Activated T-helper 1 cell treated with anti-CD3 and anti-CD28 coated beads, Interleukin-2, amount 50 U/mL, for 16 hours (primary cell): ENCODE measurements at places on chromosomes 13 and 19.
A peak's percentile ranks its signal among the peaks of the same experiment; 100 is the strongest.

DNA sequence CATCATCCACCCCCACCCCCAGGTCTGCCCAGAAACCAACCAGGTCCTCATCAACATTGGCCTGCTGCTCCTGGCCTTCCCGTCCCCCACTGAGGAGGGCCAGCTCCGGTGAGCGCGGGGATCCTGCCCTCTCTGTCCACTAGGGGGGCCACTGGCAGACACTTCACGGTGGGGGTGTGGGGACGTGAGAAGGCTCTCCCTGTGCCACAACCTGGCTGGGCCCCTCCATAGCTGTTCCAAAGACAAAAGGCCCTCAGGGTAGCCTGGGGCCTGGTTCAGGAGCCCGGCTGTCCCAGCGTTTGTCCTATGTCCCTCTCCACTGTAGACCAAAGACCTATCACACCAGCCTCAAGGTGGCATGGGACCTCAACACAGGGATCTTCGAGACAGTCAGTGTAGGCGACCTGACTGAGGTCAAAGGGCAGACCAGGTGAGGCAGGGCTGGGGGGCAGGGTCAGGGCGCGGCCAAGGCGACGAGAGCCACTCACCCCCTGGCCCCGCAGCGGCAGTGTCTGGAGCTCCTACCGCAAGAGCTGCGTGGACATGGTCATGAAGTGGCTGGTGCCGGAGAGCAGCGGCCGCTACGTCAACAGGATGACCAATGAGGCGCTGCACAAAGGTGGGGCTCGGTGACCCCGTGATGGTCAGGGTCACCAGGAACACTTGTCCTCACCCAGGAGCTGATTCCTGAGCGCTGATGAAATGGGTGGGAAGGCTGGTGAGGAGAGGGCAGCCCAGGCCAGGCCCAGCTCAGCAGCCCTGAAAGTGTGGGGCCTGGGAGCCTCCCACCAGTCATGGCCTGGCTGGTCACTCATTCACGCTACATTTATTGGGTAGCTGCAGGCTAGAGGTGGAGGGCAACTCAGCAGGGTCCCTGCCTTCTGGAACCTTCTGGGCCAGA, 7.9 kb downstream of the DCAF15 start:
- no peak for DNase-seq

DNA sequence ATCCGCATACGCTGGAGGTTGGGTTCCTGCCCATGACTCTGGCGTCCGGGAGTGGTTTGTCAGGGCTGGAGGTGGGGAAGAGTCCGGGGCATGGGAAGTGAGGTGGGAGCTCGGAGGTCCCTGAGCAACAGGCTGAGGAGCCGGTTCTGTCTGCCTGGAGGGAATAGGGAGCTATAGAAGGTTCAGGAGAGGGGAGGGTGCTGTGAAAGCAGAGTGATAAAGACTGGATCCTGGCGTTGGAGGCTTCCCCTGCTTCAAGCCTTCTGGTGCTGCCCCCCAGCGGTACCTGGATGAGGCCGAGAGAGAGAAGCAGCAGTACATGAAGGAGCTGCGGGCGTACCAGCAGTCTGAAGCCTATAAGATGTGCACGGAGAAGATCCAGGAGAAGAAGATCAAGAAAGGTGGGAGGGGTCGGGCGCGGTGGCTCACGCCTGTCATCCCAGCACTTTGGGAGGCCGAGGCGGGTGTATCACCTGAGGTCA, 2.6 kb downstream of the HMG20B start:
- DNase-seq, result no peak

- no peak for DNase-seq
Observed at GRCh38 chr19:7067716-7068115, 1.8 kb upstream of the ZNF557 start.

DNA sequence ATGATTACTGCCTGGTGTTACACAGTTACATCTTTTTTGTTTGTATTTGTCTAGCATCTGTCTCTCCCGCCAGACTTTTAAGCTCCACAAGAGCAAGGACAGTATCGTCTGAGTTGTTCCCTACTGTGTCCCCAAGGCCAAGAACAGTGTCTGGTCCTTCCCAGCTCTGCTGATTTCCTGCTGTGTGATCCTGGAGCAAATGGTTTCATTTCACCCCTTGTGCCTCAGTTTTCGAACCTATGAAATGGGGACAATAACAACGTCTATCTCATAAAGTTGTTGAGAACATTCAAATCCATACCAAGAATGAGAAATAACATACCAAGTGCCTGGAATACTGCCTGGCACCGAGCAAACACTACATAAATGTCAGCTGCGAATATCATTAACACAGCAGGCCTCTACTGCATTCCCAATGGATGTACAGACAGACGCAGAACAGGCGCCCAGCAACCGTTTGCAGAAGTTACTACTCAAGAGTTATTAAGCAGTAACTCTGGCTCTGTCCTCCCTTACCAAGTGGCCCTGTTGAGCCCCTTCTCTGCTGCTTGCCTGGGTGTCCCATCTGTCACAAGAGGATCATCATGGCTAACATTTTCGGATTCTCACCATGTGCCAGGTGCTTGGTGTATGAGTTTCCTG, 11.4 kb downstream of the XRCC1 start:
- no peak for DNase-seq

DNA sequence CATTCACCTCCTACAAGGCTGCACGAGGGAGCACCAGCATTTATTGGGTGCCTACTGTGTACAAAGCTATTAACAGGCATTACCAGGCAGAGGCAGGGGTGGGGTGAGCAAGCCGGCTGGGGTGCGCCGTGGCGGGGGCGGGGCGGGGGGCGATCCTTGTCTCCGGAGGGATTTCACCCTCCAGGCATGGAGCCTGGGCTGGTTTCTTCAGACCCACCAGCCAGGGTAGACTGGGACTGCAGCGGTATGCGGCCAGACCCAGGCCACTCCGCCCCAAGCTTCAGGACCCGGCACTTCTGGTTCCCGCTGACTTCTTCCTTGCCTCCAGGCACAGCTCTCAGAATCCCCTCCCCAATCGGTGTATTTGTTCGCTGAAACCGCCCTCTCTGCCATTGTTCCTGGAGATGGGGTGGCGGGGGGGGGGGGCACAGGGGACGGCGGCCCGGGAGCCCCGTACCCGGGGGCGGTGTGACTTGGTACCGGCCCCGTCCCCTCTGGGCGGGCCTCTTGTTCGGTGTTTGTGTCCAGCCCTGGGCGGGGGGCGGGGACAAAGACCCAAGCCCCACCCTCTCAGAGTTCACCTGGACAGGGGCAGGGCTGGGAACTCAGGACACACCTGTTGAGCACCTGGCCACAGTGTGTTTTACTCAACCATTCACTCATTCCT, 14.4 kb downstream of the TJP3 start:
- DNase-seq, result no peak

GRCh38 chr19:50383001-50383851, 921 bp upstream of the POLD1 start:
- DNase-seq, result no peak

DNA sequence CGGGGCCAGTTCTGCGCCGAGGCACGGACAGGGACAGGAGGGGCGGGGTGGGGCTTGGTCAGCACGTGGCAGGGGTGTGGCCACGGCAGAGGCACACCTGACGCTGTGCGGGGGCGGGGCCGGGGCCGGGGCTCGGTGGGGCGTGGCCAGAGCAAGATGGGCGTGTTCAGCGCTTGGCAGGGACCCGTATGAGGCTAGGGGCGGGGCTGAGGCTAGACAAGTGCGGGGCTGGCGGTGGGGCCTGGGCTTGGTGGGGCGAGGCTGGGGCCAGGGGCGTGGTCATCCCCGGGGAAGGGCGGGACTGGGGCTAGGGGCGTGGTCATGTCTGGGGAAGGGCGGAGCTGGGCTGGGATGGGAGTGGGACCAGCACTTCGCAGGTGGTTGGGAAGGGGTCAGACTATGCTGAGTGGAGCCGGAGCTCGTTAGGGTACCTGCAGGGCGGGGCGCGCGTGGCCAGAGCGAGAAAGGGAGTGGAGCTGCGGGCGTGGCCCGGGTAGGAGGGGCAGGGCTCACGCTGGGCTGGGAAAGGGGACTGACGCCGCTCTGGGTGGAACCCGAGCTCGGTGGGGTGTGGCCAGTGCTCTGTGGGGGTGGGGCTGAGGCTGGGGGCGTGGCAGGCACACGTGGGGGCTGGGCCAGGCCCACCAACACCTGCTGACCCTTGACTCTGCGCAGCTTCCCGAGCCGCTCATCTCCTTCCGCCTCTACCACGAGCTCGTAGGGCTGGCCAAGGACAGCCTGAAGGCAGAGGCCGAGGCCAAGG, 12.8 kb downstream of the POLR2E start:
- DNase-seq, result peak; percentile 71

DNA sequence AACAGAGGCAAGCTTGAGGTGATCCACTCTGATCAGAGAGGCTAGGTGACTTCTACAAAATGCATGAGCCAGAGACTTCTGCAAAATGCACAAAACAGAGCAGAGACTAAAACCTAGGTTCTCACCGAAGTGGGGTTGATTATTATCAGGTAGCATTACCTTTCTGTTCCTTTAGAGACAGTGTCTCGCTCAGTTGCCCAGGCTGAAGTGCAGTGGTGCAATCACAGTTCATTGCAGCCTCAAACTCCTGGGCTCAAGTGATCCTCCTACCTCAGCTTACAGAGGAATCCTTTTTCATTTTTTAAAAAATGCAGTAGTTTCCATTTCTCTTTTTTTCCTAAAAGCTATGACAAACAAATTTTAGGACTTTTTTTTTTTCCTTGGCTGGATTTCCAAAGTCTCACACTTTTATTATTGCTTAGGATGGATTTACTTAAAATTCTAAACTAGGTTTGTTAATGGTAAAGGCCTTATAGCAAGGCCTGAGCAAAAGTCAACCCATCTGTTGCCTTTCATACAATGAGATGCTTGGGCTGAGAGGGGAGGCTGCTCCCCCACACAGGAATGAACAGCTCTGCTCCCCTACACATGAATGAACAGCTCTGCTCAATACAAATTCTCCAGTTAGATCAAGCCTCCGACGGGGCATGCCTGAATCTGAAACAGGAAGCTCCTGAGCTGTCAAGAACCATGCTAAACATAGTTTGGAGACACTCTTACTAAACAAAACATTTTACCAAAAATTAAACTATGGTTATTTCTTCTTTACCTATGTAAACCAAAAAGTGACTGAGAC, 18.8 kb upstream of the TNFRSF19 start:
- no peak for DNase-seq

- no peak for DNase-seq
Observed at GRCh38 chr19:28556371-28556770, 656.6 kb downstream of the UQCRFS1 start.

DNA sequence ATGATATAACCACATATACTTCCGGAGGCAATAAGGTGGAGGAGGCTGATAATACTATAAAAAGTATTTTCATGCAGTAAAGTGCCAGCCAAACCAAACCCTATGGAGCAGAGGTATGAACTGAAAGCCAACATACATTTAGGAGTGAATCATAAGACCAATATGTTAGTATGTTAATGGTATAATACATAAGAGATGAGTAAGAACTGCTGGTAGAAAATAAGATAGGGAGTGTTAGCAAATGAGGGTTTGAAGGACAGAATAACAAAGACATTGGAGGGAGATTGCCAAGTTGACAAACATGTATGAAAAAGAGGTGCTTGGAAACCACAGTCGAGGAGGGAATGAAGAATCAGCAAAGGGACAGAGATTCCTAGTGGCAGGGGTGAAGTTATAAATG, 10.8 kb downstream of the ENOX1 start:
- DNase-seq, result no peak

DNA sequence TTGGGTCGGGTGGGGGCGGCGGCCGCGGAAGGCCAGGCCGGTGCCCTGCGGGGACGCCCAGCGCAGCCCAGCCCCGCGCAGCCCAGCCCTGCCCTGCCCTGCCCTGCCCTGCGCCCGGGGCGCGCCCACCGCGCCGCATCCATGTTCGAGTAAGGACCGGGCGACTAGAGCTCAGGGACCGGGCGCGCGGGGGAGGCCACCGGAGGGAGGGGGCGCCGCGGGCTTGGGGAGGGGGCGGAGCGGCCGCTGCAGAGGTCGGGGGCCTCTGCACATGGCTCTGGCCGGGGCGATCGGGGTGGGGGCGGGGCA, 169 bp downstream of the GRAMD1A start:
- no peak for DNase-seq

GRCh38 chr19:55956431-55956830, 8.8 kb downstream of the NLRP8 start:
- DNase-seq, result no peak

- no peak for DNase-seq
Observed at GRCh38 chr19:3073159-3073563, 10.9 kb upstream of the TLE5 start.

DNA sequence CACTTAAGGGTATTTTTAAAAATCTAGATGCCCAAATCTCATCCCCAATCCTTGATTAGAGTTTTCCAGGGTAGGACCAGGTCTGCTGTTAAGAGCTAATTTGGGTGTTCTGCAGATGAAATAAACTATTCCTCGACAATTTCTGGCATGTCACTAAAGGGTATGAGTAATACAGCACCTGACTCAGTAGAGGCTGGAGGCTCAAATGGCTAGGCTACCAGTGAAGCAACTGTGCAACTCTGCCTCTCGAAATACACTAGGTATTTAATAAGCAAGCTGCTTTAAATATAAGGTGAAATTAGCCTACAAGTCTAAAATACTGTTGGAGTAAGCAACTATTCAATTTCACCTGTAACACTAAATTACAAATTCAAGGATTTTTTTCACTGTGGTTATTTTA, 1.5 kb downstream of the RNF6 start:
- no peak for DNase-seq

DNA sequence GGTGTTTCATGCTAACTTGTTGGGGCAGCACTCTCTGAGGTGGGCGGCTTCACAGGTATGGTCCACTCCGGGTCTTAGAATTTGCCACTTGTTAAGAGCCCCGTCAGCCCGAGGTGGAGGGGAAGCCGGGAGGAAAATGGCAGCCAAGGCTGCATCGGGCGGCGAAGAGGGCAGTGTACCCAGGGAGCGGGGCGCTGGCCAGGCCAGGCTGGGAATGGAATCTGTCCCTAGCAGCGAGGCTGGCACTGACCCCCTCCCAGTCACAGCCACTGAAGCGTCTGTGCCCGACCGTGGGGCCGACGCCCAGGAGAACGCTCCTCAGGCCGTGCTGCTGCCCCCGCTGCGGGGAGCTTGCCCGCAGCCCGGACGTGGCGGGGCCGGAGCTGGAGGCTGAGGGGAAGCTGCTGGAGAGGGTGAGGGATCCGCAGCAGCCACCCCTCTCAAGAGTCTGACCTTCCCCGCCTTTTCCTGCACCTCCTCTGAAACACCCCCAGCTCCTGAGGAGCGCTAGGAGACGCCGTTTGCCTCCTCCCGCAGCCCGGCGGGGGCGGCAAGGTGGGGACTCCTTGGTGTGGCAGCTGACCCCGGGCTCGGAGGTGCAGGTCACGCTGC, 313.8 kb upstream of the SPRY2 start:
- DNase-seq, result peak; percentile 3

DNA sequence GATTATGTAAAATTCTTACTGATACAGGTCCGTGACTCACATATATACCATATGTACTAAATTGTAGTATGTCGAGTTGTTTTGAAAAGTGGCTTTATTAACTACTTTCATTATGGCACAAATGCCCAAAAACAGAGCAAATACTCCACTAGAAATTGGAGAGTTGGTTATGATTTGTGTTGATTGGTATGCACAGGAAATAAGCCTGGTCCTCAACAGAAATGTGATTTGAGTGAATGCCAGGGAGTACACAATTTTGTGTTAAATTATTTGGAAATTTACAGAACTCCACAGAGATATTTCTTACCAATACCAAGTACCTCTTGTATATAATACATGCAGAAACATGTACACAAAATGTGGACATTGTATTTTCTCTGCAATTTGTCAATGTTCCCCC, 676.7 kb downstream of the PCDH9 start:
- DNase-seq, result no peak

- DNase-seq, result no peak
Observed at GRCh38 chr19:6509118-6509971, 7.2 kb upstream of the TUBB4A start.

GRCh38 chr13:52812941-52813340, 35.5 kb downstream of the PCDH8 start:
- no peak for DNase-seq

- DNase-seq, result no peak
Observed at GRCh38 chr13:98141509-98142379, 1.1 kb upstream of the FARP1 start.

GRCh38 chr13:94623316-94623715, 21.7 kb downstream of the GPR180 start:
- no peak for DNase-seq
